ENCODE measurements at places on chromosomes 6 and 20. TPM values are rescaled to one million over a fixed set of nuclear protein-coding genes. Genes with fewer than 3 reads are reported as not detected.

The IL20RA gene
- total RNA-seq, result not detected

The KCNK5 gene
- total RNA-seq, result 18.6 TPM

The PI16 gene
- total RNA-seq, result 0.39 TPM

The TUBB2B gene
- 0.25 TPM for total RNA-seq

The SLC9A8 gene
- 9.9 TPM for total RNA-seq

The SULF2 gene
- total RNA-seq, result 0.88 TPM

The PFDN4 gene
- total RNA-seq, result 41.8 TPM

The FKBP1C gene
- total RNA-seq, result 1.5 TPM

The CDSN gene
- total RNA-seq, result not detected

The GTSF1L gene
- not detected for total RNA-seq

The SLC26A8 gene
- not detected for total RNA-seq

The TMEM200A gene
- total RNA-seq, result not detected

The SLC17A5 gene
- total RNA-seq, result 4.1 TPM

The MAS1 gene
- not detected for total RNA-seq

The SGK2 gene
- total RNA-seq, result 0.18 TPM

The RAET1E gene
- not detected for total RNA-seq

DNA sequence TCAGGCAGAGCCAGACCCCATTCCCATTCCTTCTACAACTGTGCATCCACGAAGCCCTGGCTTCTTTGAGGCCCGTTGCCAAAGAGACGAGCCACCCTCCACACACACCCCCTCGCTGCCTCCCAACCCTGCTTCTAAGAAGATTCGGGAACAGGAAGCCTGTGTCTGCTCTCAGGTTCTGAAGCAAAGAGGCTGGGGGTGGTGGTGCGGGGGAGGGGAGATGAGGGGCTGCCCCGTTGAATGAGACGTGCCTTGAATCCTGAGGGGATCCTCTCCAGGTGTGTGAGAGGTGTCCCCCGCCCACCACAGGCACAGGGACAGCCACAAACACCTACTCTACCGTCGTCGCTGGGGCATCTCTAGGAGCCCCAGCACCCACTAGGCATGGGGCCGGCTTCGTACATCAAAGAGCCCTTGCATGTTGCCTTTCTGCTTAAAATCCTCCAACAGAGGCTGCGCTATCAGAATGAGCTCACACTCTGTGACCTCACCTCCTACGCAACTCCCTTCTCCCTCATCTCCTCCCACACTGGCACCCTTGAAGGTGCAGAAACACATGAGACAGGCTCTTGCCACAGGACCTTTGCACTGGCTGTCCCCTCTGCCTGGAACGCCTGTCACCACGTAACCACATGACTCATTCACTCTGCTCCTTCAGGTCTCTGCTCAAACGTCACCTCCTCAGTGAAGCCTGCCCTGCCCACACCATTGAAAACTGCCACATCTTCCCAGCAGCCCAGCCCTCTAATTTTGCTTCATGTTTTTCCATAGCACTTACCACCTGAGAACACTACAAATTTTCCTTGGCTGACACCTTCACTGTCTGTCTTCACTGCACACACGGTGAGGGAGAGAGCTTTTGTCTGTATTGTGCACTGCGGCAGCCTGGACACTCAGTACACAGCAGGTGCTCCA lies 58.5 kb downstream of the PREX1 start:
- DNase-seq, result peak; percentile 94

DNA sequence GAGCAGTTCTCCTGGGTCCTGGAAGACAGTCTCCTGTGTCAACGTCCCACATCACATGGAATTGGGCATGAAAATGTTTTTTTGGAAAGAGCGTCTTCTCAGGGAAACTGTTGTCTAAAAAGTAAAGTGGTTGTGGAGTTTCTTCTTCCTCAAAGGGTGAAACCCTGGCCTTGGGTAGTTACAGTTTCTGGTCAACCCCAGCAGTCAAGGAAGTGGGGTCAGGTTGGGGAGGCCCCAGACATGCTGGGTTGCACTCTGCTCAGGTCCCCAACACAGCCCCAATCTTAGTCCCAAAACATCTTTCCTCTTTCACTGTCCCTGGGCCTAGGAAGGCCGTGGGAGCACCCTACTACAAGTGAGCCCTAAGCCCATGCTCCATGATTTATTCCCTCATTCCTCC lies 996 bp upstream of the NFKBIE start:
- DNase-seq, result peak; percentile 21

GRCh38 chr20:33850159-33850558 lies 39.0 kb downstream of the CHMP4B start:
- DNase-seq, result no peak

- no peak for DNase-seq
Measured at GRCh38 chr20:50058662-50059402, 54.1 kb downstream of the UBE2V1 start.

- no peak for DNase-seq
Measured at GRCh38 chr20:21101932-21102575, 4.1 kb downstream of the LINC00237 start.

- no peak for DNase-seq
Measured at GRCh38 chr6:136772685-136773472, 19.4 kb downstream of the MAP3K5 start.
